C1 segment of cervical spinal cord (tissue), 14 donors: ENCODE measurements at places on chromosomes 7 and 10.
A peak's percentile ranks its signal among the peaks of the same experiment; 100 is the strongest.

- DNase-seq = no peak
These were observed 61.7 kb upstream of the PPP2R2D start for GRCh38 chr10:131838966-131839742.

GRCh38 chr7:1888425-1888824 lies 218.3 kb downstream of the ELFN1 start:
- DNase-seq = no peak

- no peak for DNase-seq
These were observed 69.1 kb upstream of the LANCL2 start for GRCh38 chr7:55296070-55296469.

DNA sequence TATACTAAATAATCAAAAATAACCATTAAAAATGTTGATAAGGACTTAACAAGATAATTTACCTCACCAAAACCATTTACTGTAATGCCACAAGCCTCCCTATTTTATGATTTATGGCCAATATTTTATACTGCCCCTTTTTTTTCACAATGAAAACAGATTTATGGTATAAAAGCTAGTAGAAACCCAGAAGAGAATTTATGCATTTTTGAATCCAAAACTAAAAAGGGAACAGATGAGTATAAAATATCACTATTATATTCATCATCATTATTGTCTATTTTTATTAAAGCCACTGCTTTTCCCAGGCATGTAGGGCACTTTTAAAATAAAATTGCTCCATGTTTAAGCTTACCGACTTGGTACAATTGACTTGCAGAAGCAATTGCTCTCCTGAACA lies 425.0 kb downstream of the PHTF2 start:
- no peak for DNase-seq

DNA sequence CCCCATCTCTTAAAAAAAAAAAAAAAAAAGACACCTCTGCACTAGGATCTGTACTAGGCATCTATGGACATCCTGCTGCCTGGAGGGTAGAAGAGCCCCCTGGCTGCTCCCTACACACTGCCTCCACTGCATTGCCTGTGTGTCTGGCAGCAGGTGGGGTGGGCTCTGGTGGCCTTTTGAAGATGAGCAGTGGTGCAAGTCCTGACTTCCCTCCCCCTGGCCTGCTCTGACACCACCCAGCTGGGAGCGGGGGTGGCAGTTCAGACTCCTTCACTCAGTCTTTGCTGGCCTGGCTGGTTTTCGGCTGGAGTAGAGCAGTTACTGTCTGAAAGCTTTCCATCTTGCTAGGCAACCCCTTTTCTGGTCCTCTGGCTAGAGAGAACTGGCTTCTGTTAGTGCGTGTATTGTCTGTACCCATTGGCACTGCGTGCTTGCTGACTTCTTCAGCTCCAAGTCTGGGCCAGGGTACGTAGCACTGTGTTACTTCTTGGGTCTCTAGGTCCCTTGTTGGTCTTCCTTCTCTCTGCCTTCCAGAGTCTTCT lies 17.6 kb downstream of the C10orf62 start:
- peak; percentile 41 for DNase-seq

GRCh38 chr10:80164596-80164995 lies 32.1 kb downstream of the PLAC9 start:
- no peak for DNase-seq

- no peak for DNase-seq
These were observed 24.0 kb downstream of the WASL start for GRCh38 chr7:123724817-123725253.

DNA sequence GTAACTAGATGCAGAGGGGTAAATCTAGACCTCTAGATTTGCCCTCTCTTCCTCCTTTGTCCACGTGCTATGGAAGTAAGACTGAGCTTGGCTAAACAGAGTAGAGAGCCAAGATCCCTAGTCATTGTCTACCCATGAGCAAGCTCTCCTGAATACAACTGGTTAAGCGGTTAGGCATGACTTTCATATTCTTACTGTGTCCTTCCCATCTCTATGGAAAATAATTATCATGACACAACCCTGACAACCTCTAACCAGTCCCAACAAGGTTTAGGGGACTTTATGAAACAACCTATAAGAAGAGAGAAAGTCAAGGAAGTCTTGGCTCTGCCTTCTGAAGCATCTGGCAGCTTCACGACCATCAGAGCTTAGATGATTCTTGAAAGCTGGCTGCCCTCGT lies 7.8 kb upstream of the LAMB4 start:
- DNase-seq = no peak

DNA sequence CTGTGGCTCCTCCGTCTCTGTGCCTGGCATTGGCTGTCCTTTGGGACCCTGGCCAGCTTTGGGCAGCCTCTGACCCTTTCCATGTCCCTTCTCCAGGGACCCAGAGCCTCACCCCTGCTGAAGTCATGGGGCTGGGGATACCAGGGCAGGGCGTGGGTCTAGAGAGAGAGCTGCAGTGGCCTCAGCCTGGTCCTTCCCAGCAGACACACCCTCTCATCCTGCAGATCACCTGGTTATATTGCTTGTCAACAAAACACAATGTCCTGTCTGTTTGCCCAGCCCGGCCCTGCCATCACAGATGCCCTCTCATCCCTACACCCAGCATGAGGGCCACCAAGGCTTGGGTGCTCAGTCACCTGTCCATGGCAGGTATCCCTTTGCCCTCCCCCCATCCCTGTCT lies 1.8 kb downstream of the MUC17 start:
- DNase-seq = no peak

- no peak for DNase-seq
These were observed 867.0 kb upstream of the C7orf33 start for GRCh38 chr7:147723536-147723935.

DNA sequence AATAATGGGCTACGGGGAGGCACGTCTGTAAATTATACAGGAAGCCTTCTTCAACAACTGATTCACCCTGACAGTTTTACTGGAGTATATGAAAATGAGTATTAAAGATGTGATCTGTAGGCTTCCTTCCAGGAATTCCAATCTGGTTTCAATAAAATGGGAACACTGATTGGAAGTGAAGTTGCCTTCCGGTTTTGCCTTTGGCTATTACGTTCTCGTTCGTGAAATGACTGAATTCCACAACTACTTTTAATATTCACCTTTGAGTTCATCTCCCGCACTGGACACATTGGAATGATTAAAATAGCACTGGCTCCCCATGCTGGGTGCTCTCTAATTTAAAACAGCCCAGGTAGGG lies 350.1 kb upstream of the MKI67 start:
- DNase-seq = no peak

DNA sequence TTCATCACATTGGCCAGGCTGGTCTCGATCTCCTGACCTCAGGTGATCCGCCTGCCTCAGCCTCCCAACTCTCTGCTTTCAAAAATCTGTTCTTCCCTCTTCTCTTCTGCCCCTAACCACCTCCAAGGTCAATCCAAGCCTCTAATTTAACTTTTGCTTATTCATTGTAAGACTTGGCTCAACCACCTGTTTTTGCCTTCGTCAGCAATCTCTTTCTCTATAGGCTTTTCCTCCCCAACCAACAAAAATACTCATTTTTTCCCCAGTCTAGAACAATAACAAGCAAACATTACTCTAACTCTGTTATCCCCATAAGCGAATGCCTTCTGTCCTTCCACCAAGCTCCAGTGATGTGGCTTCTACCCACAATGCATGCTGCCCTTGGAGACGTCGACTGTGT lies 89.8 kb upstream of the NMT2 start:
- DNase-seq = no peak

DNA sequence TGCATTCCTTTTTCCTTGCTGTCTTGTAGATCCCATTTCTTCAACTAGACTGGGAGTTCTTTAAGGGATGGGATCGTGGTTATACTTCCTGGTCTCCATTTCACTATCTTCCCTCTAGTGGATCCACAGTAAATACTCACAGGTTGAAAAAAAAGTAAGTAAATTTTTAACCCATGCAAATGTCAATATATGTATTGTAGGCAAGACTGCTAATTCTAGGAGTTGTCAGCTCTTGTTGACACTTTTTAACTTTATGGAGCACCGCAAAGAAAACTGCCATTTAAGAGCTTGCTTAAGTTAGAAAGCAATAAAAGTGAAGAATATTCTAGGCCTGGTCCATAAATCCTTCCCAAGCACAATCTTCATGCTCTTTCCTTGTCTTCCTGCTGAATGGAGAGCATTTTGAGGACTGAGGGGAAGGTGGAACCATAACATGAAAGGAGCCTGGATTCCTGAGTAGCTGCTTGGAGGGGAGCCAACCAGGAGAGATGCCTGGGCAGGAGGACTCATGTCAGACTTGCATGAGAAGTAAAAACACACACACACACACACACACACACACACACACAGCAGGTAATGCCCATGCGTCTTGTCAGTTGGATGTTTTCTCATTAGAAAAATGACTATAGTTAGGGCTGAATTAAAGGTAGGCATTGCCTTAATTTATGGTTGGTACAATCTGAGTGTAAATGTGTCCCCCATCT lies 32.2 kb downstream of the VWA2 start:
- no peak for DNase-seq

DNA sequence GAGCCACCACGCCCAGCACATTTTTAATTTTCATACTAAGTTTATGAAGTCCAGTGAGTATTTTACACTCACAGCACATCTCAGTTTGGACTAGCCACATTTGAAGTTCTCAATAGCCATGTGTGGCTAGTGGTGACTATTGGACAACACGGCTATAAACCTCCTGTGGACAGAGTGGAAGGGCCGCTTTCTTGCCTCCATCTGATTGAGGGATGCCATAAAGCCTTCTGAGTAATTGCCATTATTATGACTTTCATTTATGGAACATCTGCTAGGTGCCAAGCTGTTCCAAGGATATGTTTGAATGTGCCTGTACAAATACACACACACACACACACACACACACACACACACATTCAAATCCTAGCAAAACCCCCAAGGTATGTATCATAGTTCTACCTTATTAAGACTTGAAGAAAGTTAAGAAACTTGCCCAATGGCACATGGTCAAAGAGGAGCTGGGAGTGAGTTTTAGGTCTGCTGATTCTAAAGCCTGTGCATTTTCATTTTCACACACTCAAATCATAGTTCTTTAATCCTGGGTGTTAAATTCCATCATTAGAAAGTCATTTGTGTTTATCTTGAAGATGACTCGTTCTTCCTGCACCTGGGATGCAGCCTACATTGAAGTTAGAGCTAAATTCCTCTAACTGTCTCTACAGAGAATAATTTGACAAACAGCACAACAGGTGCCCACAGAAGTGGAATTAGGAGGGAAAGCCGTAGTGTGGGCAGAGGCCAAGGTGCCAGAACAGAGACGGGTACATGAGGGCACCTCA lies 143.3 kb downstream of the PKD1L1 start:
- no peak for DNase-seq

DNA sequence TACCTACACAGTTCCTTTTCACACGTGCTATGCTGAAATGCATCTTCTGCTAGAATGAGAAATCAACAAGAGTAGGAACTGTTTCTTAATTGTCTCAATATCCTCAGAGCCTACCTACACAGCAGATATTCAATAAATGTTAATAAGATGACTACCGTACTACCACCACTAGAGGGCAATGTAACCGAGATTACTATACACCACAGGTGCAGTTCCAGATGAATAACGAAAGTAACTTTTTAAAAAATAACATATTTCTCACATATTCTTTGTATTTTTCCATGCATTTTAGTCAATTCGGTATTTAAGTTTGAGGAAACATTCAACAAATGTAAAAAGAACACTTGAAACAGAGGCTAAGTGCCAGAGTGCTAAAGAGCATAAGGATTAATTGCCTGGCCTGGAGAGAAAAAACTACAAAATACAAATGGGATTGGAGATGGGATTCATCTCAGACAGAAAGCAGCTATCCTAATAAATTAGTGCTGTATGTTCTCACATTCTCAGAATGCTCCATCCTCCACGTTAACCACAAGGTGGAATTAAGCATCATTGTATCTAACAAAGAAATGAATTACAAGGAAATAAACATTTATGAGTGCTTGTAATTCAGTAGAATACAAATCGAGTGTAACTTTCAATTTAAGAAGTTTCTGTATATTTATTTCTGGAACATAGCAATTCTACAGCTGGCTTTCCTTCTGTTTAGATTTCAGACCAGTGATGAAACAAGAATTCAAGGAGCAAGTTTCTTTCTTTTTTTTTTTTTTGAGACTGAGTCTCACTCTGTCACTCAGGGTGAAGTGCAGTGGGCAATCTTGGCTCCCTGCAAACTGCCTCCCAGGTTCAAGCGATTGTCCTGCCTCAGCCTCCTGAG lies 20.3 kb upstream of the HECTD2 start:
- no peak for DNase-seq
